Bronchial smooth muscle cell (primary cell): ENCODE measurements at places on chromosomes 2 and 18. TPM values are rescaled to one million over a fixed set of nuclear protein-coding genes. Genes with fewer than 3 reads are reported as not detected.

AQP4 gene
- not detected in 2 replicates for total RNA-seq

RAB17 gene
- 0.17 and 0.47 TPM in 2 replicates for total RNA-seq

SPEG gene
- 7.8 and 9.1 TPM in 2 replicates for total RNA-seq

UGT1A4 gene
- under 0.01 TPM in 1 of 2 replicates, not detected in the other for total RNA-seq

RBM43 gene
- total RNA-seq: 7.7 and 11.0 TPM in 2 replicates

MARCHF4 gene
- under 0.01 and 0.32 TPM in 2 replicates for total RNA-seq

FEV gene
- total RNA-seq: not detected in 2 replicates

TGFA gene
- total RNA-seq: 0.09 TPM in 1 of 2 replicates, not detected in the other
